ENCODE measurements at places on chromosomes 1 and 21.

DNA sequence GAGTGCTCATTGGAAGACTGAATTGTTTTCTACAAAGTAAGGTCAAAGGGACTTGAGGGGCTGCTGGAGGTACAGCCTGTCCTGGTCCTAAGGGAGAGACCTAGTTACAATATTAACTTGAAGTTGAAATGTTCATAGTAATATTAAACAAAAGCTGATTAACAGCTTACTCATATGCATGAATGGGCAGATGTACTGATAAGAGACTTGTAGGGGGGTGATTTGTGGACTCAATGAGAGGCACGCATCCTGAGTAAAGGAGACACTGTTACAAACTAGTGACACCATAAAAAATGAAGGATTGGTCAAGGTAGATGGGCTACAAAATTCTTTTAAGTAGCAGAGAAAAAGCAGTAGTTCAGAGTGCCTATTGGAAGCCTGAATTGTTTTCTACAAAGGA lies 2.7 kb downstream of the HSD11B1 start:
- DNase-seq: no peak

GRCh38 chr1:201758499-201759050 lies 70.4 kb upstream of the IPO9 start:
- DNase-seq: no peak

DNA sequence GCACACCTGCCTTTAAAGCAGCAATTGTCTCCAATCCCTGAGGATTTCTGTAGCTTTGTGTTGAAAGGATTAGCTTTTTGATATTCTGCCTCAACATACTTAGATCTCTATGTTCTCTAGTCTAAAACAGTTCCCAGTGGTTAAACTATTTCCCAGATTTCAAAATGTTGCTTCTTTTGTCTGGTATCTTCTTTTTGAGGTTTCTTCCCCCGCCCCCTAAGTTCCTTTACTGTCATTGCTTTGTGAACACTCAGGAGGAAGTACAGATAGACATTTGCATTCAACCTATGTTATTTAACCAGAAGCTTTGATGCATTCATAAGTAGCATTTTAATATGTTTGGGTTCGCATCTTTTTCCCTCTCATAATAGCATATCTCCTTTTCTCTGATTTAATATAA lies 33.5 kb downstream of the CYYR1 start:
- no peak for DNase-seq

DNA sequence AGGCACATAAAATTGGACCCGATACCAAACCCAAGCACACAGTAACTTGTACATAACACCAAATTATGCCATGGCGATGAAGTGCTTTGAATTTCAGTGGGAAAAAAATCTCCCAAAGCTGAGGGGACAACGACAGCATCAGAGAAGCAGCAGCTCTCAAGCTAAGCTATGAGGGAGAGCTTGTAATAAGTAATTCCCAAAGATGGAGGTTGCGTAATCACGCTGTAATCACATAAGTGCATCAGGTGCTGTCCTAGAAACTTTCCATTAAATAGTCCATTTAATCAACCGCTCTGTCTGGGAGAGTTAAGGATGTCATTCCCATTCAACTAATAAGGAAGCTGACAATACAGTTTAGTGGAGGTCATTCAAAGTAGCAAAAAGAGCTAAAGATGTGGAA lies 37.6 kb upstream of the KRTAP19-8 start:
- DNase-seq: no peak

DNA sequence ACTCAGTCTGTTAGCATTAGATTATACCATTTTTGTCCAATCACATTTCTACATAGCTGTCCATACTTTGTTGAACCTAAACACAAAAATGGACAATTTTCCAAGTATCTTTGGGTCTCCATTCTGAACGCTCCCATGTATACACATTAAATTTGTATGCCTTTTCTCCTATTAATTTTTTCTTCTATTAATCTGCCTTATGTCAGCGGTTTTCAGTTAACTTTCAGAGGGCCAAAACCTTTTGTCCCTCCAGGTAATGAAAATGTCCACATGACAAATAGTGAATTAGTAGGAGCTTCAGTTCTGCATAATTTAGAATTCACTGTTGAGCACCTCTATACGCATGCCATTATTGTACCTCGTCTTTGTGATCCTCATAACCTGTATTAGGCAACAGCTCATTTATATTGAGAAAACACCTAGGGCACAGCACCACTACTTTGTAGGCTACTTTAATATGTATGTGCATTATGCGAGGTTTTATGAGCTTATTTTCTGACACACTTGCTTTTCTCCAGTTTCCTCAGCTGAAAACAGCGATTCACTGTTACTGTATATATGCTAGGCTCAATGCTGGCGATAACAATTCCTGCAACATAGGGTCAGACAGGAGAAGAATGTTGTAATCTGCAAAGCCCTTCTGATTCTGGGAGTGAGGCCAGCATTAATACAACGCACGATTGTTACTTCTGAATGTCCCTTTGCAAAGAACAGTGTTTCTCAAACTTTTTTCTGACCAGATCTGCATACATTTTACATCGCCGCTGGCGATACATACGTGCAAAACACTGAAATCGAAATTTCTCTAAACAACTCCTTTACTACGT lies 1.1 kb upstream of the ABCD3 start:
- no peak for DNase-seq

GRCh38 chr1:171898941-171899340 lies 57.6 kb downstream of the DNM3 start:
- no peak for DNase-seq
